Renal cortex interstitium (tissue), 15 donors: ENCODE measurements at places on chromosomes 1 and 21. TPM values are rescaled to one million over a fixed set of nuclear protein-coding genes. Genes with fewer than 3 reads are reported as not detected.

DNA sequence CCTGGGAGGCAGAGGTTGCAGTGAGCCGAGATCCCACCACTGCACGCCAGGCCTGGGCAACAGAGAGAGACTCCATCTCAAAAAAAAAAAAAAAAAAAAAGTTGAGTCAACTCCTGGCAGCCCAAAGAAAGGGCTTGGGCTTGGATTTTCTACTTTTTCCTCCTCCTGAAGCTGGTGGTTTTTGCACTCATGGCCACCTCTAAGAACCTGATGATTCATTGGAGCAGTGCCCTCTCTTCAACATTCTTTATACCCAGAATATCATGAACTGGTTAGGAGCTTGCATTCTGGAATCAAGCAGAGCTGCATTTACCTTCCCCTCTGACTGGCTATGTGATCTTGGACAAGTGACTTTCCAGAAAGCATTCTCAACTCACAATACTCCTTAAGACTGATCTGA is 3.5 kb upstream of the ACTA1 start:
- no peak for DNase-seq

DNA sequence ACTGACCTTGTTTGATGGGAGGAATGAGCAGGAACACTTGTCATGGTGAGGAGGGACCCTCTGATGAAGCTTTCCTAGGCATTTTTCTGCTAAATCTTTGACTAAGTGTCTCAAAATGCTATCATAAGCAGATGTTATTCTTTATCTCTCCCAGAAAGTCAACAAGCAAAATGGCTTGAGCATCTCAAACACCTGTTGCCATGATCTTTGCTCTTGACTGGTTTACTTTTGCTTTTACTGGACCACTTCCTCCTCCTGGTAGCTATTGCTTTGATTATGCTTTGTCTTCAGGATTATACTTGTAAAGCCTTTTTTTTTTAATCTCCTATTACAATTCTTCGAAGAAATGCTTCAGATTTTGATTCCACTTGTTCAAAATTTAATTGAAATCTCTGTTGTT is 157.4 kb downstream of the GPR52 start:
- no peak for DNase-seq

GRCh38 chr1:168441745-168442144 is 102.1 kb downstream of the XCL2 start:
- no peak for DNase-seq

Gene LCE1B
- polyA plus RNA-seq: not detected

Gene CRABP2
- polyA plus RNA-seq: 92.3 TPM
